ENCODE measurements at places on chromosomes 12 and 14.

DNA sequence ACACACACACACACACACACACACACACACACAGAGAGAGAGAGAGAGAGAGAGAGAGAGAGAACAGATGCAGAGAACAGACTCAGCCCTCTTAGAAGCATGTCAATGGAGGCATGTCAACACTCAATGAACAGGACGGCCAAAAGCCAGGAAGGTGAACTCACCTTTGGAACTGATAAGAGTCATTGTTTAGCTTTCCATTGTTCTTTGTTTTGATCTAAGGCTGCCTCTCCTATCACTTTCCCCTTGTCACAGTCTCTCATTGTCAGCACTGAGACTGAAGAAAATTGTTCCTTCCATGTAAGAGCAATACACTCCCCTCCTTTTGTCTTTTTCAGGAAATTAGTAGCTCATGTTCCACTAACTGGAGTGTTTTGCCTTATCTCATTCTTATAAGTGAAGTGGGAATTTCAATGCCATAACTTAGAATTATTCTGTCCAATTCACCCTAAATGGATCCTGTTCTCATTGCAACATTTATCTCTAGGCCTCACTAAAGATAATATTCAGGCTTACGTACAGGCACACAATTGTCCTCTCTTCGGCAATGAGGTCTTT lies 218.0 kb downstream of the DUSP6 start:
- no peak for DNase-seq

GRCh38 chr12:33795536-33795935 lies 226.8 kb upstream of the ALG10 start:
- no peak for DNase-seq

DNA sequence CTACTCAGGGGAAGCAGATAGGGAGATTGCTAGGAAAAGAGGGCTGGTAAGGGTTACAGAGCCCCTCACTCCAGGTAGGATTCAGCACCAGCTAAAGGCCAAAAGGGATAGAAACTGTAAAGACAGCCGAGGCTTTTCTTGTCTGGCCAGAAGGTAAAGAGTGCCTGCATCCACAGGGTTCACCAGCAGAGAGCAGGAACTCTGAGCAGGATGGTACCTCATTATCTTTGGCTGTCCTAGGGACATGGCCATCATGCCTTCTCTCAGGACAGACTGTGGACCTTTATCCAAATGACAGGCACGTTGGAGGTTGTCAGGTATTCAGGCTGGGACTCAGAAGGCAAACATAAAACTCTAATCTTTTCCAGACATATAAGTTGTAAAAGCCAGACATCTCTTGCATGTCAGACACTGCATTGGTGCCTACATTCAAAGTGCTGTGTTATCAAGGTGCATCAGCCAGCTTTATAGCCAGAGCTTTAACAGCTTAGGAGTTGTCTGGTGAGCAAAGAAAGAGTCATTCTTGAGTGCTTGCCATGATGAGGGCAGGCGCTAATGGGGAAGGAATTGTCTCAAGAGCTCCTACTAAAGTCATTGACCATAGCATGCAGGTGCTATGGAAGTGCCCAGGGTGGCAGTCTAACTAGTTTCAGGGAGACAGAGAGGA lies 89.5 kb downstream of the PELI2 start:
- DNase-seq = no peak

DNA sequence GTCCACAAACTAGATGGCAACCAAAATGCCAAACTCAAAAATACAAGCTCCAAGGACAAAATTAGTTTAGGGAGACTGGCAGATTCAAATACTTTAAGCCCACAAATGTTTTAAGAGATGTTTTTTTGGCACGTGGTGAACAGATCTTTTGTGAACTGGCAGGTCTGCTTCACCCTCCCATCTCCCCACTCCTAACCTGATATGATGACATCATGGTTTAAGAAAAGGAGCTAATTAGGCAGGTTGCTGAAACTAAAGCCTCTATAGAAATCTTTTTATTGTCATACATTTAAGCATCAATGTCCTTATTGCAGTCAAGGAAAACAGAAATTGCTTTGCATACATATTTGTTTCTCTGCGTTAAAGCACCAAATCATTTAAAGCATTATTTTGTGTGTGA lies 5.8 kb downstream of the LRIG3 start:
- DNase-seq = no peak
